ENCODE measurements at places on chromosomes 1 and 21. TPM values are rescaled to one million over a fixed set of nuclear protein-coding genes. Genes with fewer than 3 reads are reported as not detected.

- no peaks in the 10 kb centered on the region for H3K27me3 ChIP-seq
- H3K27ac ChIP-seq = peak overlapping the region; percentile 90
- H3K4me3 ChIP-seq = no peak overlapping the region
- H3K36me3 ChIP-seq = no peaks in the 10 kb centered on the region
- DNase-seq = no peak
Measured at GRCh38 chr1:155973723-155974122, 4.6 kb downstream of the ARHGEF2 start.

The TMPRSS15 gene
- total RNA-seq = 18.0 TPM

DNA sequence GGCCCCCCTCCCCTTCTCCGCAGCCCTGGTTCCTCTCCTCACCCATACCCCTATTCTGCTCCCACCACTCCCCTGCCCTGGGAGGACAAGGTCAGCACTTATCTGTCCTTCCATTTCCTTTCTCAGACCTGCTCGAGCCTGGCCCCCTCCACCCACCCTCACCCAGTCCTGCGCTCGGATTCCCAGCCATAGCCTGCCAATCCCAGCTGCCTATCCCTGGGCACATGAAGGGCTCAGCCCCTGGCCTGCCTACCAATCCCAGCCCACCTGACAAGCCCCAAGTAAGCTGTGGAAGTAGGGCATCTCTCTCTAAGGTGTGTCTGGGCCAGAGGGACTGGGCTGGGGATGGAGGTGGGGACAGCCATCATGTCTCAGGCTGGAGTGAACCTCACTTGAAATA is 5.4 kb downstream of the BLACAT1 start:
- H3K27ac ChIP-seq = no peak overlapping the region
- no peaks in the 10 kb centered on the region for H3K36me3 ChIP-seq

GRCh38 chr1:196897158-196897828 is 9.4 kb downstream of the CFHR4 start:
- no peak overlapping the region for H3K4me3 ChIP-seq
- no peaks in the 10 kb centered on the region for H3K4me1 ChIP-seq
- no peaks in the 10 kb centered on the region for H3K36me3 ChIP-seq
- H3K27me3 ChIP-seq = no peaks in the 10 kb centered on the region
- no peak overlapping the region for H3K27ac ChIP-seq
- DNase-seq = no peak

- H3K27me3 ChIP-seq = no peaks in the 10 kb centered on the region
- H3K36me3 ChIP-seq = no peaks in the 10 kb centered on the region
- no peak overlapping the region for H3K27ac ChIP-seq
- no peak for DNase-seq
- no peaks in the 10 kb centered on the region for H3K4me1 ChIP-seq
- no peak overlapping the region for H3K4me3 ChIP-seq
Measured at GRCh38 chr21:37060296-37060695, 12.6 kb downstream of the PIGP start.

The DEPDC1 gene
- 2.8 TPM for total RNA-seq

The SAMSN1 gene
- total RNA-seq = 2.1 TPM

DNA sequence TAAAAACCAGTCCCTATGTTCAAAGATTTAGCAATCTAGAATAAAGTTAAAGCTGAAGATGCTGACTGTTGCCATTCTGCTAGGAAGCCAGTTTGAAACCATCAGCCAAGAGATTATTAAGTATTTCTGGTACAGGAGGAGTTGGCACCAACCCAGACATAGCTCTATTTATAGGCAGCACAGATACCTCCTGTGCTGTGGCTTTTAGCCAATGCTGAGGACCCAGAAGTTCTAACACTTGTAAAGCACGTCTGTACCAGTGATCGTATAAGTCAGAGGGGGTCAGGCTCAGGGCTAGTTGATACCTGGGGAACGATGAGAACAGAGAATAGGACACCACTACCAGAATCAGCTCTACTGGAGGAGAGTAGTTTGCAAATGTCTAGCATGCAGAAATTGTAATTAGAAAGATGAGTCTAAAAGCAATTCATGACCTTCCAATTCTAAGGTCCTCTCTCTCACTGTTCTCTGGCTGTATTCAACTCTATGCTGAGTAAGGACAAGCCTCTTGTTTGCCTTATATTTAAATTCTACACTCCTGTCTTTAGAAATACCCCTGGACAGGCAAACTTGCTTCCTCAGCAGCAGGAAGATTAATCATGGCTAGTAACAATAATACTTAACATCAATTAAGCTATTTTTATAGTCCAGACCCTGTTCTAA is 96.8 kb upstream of the PALMD start:
- no peak overlapping the region for H3K4me3 ChIP-seq
- H3K27ac ChIP-seq = no peak overlapping the region

The CHI3L1 gene
- total RNA-seq = not detected

DNA sequence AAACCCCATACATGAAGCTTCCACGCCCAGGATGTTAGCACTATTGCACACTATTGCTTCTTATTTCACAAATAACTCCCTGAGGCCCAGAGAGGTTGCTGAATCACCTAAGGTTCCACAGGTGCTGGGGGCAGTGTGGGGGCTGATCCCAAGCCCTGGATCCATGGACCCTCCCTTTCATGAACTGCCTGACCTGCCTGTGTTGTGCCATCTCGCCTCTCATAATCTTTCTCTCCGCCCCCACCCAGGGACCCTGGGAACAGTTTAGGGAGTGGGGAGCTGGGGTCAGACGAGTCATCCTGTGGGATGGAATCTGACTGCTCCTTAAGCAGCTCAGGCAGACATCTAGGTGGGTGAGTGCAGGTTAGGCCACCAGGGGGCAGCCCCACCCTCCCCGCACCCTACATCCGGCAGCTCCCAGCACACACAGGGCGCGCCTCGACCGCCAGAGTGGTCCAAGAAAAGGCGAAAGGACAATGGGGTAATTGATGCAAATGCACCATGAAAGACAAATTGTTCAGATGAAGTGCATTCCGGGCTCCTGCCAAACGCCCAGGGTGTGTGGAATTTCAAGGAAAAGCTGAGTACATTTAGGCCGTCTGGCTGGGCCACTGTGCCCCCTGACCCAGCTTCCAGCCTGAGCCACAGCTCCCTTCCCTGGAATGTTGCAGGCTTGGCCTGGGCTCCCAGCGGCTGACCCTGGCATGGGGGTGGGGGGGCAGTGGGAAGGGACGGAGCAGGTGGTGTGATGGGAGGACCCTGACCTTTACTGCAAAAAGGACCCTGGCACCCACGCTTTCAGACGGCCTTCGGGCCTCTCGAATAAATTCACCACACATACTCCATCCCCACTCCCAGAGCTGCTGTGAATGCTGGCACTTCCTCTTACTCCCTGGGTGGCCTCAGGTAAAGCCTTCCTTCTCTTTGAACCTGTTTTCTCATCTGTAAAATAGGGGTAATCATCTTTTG is 20.8 kb downstream of the PHLDA3 start:
- no peak overlapping the region for H3K27ac ChIP-seq
- no peaks in the 10 kb centered on the region for H3K36me3 ChIP-seq
- peak; percentile 86 for DNase-seq
- peaks cover 17% of the 10 kb centered on the region for H3K4me1 ChIP-seq

- no peak for DNase-seq
- no peak overlapping the region for H3K27ac ChIP-seq
- H3K27me3 ChIP-seq = no peaks in the 10 kb centered on the region
- no peak overlapping the region for H3K4me3 ChIP-seq
- H3K4me1 ChIP-seq = no peaks in the 10 kb centered on the region
Measured at GRCh38 chr1:209692296-209692695, 12.3 kb upstream of the HSD11B1 start.

The S100A14 gene
- 244 TPM for total RNA-seq

DNA sequence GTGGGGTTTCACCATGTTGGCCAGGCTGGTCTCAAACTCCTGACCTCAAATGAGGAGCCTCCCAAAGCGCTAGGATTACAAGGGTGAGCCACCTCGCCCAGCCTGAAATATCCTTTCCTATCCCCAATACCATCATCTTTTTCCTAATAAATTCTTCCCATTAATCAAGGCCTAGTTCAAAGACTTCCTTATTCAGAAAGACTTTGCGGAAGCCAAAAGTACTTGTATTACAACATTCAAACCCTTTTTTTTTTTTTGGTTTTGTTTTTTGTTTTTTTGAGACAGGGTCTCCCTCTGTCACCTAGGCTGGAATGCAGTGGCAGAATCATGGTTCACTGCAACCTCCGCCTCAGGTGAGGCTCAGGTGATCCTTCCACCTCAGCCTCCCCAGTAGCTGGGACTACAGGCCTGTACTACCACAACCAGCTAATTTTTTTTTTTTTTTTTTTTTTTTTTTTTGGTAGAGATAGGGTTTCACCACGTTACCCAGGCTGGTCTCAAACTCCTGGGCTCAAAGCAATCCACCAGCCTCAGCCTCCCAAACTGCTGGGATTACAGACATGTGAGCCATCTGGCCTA is 7.6 kb downstream of the SLC19A2 start:
- H3K27me3 ChIP-seq = no peaks in the 10 kb centered on the region
- H3K27ac ChIP-seq = no peak overlapping the region
- H3K4me1 ChIP-seq = no peaks in the 10 kb centered on the region
- no peak overlapping the region for H3K4me3 ChIP-seq

GRCh38 chr1:60402816-60403215 is 329.2 kb upstream of the C1orf87 start:
- no peaks in the 10 kb centered on the region for H3K36me3 ChIP-seq
- DNase-seq = no peak
- no peaks in the 10 kb centered on the region for H3K27me3 ChIP-seq
- no peaks in the 10 kb centered on the region for H3K4me1 ChIP-seq

All from Peyer's patch (tissue), 4 donors.